ENCODE measurements at places on chromosomes 13 and 19.

- peak overlapping the region; percentile 47 for H3K4me3 ChIP-seq
- peak overlapping the region; percentile 42 for H3K27ac ChIP-seq
- peaks cover 6% of the 10 kb centered on the region for H3K27me3 ChIP-seq
- H3K4me1 ChIP-seq, result peaks cover 22% of the 10 kb centered on the region
These were observed 35.7 kb downstream of the TSKS start for GRCh38 chr19:49727217-49728030.

DNA sequence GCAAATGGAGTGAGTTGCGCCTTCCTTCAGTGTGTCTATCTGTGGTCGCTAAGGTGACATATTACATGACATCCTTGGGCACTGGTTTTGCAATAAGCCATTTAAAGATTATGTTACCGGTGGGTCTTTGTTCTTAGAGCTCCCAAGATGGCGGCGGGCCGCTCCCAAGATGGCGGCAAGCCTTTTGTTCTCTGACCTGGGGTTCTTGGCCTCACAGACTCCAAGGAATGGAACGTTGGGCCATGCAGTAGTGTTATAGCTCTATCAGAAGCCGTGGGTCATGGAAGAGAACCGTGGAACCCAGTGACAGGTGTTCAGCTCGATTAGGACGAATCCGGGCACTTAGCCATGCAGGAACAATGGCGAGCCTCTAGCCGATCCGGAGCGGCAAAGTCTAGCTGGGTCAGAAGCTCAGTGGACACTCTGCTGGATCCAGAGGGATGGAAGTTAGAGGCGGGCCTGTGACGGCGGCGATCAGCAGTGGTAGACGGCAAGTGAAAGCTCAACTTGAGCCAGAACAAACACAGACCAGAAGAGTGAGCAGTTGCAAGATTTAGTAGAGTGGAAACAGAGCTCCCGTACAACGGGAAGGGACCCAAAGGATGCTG, 188.6 kb downstream of the TEX29 start:
- no peak overlapping the region for H3K4me3 ChIP-seq
- H3K27me3 ChIP-seq, result peaks cover 1% of the 10 kb centered on the region
- H3K36me3 ChIP-seq, result no peaks in the 10 kb centered on the region
- H3K27ac ChIP-seq, result no peak overlapping the region
- no peak for DNase-seq

DNA sequence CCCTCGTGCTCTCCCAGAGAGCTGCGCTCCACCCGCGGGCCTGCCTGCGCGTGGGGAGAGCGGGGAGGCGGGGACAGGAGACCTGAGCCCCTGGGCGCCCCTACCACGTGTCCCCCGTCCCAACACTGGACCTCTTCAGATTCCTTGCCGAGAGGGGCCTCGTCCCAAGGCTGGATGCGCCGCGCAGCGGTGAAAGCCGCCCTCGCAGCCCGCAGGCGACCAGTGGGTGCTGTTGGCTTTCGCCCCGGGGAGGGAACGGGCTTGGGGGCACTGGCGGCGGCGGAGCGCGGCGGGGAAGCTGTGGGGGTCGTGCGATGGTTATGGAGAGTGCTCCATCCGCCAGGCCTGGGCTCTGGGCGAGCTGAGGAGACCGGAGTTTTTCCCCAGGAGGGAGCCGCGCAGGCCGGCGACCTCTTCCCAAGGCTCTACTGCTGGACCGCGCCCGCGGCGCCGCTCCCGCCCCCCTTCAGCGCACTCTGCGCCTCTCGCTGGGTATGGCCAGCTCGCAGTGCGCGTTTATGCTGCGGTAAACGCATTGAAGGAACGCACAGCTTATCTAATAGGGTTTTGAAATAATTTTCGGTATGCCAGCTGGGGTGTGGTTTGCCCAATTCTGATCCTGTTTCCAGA, 17.2 kb upstream of the RNF17 start:
- no peak for DNase-seq
- H3K27me3 ChIP-seq, result peaks cover 26% of the 10 kb centered on the region
- peak overlapping the region; percentile 36 for H3K4me3 ChIP-seq
- H3K36me3 ChIP-seq, result no peaks in the 10 kb centered on the region
- no peaks in the 10 kb centered on the region for H3K4me1 ChIP-seq
- no peak overlapping the region for H3K27ac ChIP-seq

DNA sequence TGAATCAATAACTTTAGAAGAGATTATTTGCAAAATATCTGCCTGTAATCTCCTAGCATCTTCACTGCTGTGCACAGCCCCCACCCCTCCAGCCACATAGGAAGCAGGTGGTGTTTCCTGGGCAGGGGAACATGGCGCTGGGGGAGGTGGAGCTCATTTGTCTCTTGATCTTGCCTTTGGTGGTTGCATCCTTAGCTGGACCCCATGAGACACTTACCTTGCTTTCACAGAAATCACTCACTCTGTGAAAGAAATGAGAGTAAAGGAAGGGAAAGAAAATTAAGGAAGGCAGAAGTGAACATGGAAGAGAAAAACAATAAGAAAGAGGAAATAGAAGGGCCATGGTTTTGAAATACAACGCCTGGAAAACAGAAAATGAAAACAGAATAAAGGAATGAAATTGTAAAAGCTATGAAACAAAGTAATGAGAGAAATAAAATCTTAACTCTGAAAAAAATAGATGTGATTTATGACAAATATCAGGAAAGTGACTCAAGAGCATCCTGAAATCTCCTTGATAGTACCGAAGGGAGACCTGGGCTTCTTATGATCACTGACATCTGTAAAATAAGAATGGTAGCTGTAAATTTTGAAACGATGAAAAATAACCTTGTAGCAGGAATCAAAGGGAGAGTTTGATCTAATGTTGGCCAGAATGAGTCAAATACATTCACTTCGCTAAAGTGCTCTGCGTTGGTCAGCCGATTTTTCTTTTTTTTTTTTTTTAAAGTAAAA, 17.2 kb upstream of the RNASEH2B start:
- no peak for DNase-seq
- H3K4me1 ChIP-seq, result peaks cover 16% of the 10 kb centered on the region
- H3K4me3 ChIP-seq, result no peak overlapping the region

DNA sequence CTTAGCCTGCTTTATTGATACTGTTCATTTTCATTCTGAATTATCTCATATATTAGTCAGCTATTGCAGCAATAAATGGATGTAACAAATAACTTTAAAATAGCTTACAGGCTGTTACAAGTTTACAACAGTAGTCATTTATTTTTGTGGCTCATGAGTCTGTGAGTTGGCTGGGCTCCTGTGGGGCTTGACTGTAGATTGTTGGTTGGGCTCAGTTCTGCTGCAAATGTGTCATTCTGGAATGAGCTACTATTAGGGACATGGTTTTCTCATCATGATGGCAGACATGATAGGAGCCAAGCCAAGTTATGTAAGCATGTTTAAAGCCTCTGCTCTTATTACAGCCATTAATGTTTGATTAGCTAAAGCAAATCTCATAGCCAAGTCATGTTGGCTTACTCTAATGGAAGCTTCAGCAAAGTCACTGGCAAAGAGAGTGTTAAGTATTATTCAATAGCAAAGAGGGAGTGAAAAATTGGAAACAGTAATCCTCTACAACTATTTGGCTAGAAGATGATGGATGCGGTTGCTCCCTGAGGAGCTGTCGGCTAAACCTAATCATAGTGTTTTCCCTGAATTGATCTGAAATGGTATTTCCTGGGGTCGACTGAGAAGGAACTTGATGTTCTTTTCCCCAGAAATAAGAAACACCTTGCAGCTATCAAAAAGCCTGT, 391.3 kb downstream of the TDRD3 start:
- H3K36me3 ChIP-seq, result no peaks in the 10 kb centered on the region
- no peak for DNase-seq
- no peak overlapping the region for H3K27ac ChIP-seq
- H3K4me3 ChIP-seq, result no peak overlapping the region
- H3K27me3 ChIP-seq, result no peaks in the 10 kb centered on the region

- no peaks in the 10 kb centered on the region for H3K27me3 ChIP-seq
- H3K27ac ChIP-seq, result no peak overlapping the region
- peaks cover 5% of the 10 kb centered on the region for H3K36me3 ChIP-seq
- no peak for DNase-seq
These were observed 53.0 kb downstream of the EDNRB start for GRCh38 chr13:77865622-77866021.

DNA sequence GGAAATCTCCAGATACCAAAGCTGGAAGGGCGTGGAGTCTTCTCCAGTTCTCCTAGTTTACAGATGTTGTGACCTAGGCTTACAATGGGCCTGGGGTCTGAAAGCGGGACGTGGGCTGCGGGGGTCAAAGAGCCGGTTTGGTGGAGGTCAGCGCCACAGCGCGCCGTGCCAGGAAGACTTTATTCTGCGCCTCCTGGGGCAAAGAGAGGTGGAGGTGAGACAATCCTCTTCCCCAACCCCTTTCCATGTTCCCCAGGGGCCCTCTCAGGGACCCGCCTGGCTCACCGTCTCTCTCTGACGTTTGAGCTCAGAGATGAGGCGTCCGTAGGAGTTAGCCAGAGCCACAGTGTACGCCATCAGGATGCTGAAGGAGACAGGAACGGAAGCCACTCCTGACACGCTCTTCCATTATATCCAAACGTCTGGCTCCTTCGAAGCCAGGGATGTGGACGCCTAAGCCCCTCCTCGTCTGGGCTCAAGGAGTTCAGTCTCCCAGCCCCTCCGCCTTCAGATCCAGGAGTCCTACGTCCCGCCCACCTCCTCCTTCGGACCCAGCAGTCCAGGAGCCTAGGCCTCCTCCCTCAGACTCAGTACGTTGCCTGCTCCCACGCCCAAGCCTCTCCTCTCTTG, 776 bp upstream of the LENG1 start:
- peak overlapping the region; percentile 91 for H3K4me3 ChIP-seq
- peaks cover 30% of the 10 kb centered on the region for H3K36me3 ChIP-seq
- H3K4me1 ChIP-seq, result peaks cover 39% of the 10 kb centered on the region
- H3K27ac ChIP-seq, result peak overlapping the region; percentile 96
- no peak for DNase-seq

Measured in HFFc6 (cell line).